Colonic mucosa (tissue), 4 donors: ENCODE measurements at places on chromosomes 5 and 9.
A peak's percentile ranks its signal among the peaks of the same experiment; 100 is the strongest.

DNA sequence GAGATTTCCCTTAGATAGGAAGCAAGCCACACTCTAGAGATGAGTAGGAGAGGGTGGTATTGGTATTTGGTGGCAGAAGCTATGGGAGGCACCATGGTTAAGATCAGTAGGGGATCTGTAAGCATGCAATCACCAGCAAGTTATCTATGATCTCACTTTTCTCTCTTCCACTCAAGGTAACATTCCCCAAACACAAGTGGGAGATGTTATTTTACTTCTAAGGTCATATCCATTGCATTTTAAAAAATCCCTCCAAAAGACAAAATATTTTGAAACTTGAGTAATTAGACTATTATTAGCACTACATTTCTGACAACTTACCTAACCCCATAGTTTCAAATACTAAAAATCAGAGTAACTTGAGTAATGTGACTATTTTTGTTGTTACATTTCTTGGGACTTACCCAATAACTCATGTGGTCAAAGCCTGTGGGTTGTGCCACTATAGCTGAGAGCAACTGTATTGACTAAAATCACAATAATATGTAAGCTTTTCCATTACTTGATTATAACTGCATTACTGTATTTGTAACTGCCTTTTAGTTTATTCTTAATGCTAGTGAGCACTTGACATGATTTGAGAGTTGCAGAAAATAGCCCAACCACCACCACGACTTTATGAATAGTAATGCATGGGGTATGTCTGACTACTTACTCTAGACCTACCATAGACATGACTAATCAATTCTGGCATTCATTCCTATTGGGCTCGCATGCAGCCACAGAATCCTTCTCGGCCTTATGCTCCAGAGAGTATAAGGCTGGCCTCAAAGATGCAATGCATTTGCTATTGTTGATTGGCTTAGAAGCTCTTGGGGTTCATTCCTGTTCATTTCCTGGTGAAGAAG, 264.7 kb downstream of the TRIM32 start:
- H3K27ac ChIP-seq, result no peak overlapping the region
- H3K4me3 ChIP-seq, result no peak overlapping the region
- no peak for DNase-seq
- no peaks in the 10 kb centered on the region for H3K27me3 ChIP-seq

DNA sequence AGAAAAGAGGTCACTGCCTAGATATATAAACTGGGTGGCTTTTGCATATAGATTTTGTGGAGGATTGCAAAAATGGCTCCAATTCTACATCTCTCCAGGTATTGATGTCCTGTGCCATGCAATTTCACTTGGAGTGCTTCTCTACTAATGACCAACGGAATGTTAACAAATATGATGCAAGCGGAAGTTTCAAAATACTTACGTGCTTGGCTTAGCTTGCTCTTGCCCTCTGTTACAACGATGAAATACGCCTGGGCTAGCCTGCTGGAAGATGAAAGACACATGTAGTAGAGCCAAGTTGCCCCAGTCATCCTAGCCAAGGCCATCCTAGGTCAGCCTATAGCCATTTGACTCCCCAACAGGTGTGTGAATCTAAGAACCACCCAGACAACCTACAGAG, 3.6 kb upstream of the POC5 start:
- no peak overlapping the region for H3K27ac ChIP-seq
- H3K4me1 ChIP-seq, result no peaks in the 10 kb centered on the region
- no peak overlapping the region for H3K4me3 ChIP-seq
- no peaks in the 10 kb centered on the region for H3K36me3 ChIP-seq
- DNase-seq, result no peak

DNA sequence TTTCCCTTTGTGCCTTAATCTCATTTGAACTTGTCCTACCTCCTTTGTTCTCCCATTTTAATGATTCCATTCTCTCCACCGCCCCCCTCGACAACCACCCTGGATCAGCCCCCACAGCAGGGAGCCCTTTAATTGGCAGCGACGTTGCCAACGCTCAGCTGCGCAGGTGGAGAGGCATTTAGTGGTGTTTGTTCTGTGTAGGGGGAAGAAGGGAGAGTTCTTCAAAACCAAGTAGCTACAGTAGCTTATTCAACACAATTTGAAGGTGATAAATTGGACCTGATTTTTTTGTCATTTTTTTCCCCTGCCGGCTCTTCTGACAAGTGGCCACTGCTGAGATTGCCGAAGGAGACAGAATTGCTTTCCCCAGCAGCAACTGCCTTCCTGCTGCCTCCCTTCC, 499.1 kb downstream of the CDK5RAP2 start:
- no peaks in the 10 kb centered on the region for H3K27me3 ChIP-seq
- no peaks in the 10 kb centered on the region for H3K4me1 ChIP-seq
- no peak for DNase-seq
- H3K36me3 ChIP-seq, result no peaks in the 10 kb centered on the region

GRCh38 chr5:136769093-136769492, 403.7 kb upstream of the TRPC7 start:
- H3K27me3 ChIP-seq, result no peaks in the 10 kb centered on the region
- DNase-seq, result no peak
- no peaks in the 10 kb centered on the region for H3K4me1 ChIP-seq
- H3K27ac ChIP-seq, result no peak overlapping the region
- no peaks in the 10 kb centered on the region for H3K36me3 ChIP-seq

DNA sequence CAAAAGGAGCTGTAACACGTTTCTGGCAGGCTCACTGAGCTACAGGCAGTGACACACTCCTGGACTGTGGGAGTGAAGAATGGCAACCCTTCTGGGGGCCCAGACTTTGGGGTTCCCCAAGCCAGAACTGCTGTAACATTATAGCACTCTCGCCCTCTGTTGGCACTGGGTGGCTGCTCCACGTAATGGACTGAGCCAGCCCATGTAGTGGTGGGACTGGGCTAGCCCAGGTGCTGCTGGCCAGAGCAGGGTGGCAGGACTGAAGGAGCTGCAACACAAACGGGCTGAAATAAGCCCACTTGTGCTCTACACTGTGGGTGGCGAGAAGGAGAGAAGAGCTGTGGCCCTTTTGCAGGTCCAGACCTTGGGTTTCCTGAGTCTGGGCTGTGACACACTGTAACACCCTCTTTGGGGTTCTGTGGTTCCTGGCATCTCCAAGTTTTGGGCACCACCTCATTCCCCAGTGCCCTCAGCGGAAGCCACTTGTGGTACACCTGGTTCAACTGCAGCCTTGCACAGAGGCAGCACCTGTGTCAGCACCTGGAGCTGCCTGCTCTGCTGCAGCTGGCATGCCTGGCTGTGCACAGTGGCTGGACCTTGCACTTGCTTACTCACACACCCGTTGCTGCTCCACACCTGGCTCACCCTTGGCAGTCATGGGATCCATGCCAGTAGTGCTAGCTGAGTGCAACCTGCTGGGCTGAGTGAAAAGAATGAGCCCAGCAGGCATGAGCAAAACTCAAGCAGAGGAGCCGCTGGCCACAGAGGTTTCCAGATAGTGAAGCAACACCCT, 95.0 kb upstream of the PRR16 start:
- no peak overlapping the region for H3K4me3 ChIP-seq
- DNase-seq, result peak; percentile 90
- no peaks in the 10 kb centered on the region for H3K4me1 ChIP-seq
- H3K36me3 ChIP-seq, result no peaks in the 10 kb centered on the region

GRCh38 chr5:148297731-148298130, 14.5 kb upstream of the SPINK7 start:
- DNase-seq, result no peak
- H3K4me3 ChIP-seq, result no peak overlapping the region
- no peaks in the 10 kb centered on the region for H3K27me3 ChIP-seq
- no peak overlapping the region for H3K27ac ChIP-seq

DNA sequence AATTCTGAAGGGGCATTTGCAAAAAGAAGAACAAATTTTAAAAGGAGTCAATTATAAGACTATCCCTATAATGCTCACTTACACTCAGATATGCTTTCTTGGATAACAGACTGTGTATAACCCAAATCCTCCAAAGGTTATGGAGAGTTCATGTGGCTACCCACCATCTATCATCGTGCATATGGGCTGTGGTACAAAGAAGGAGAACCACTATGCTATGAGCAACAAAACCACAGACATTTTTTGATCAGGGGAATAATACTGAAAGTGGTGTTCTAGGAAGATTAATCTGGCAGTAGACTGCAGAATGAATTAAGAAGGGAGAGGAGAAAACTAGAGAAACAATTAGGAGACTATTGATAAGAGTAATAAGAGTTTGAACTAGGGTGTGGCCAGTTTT, 16.8 kb downstream of the NR3C1 start:
- no peaks in the 10 kb centered on the region for H3K36me3 ChIP-seq
- H3K4me3 ChIP-seq, result no peak overlapping the region
- no peak overlapping the region for H3K27ac ChIP-seq
- H3K27me3 ChIP-seq, result no peaks in the 10 kb centered on the region
- H3K4me1 ChIP-seq, result peaks cover 3% of the 10 kb centered on the region
